ENCODE measurements at places on chromosomes 4 and X. TPM values are rescaled to one million over a fixed set of nuclear protein-coding genes. Genes with fewer than 3 reads are reported as not detected.
A peak's percentile ranks its signal among the peaks of the same experiment; 100 is the strongest.

The TSPAN6 gene
- total RNA-seq: 27.7 TPM

The PABPC5 gene
- total RNA-seq: 15.2 TPM

The BEND2 gene
- total RNA-seq: not detected

The C4orf50 gene
- 0.07 TPM for total RNA-seq

The WDFY3 gene
- total RNA-seq: 58.5 TPM

DNA sequence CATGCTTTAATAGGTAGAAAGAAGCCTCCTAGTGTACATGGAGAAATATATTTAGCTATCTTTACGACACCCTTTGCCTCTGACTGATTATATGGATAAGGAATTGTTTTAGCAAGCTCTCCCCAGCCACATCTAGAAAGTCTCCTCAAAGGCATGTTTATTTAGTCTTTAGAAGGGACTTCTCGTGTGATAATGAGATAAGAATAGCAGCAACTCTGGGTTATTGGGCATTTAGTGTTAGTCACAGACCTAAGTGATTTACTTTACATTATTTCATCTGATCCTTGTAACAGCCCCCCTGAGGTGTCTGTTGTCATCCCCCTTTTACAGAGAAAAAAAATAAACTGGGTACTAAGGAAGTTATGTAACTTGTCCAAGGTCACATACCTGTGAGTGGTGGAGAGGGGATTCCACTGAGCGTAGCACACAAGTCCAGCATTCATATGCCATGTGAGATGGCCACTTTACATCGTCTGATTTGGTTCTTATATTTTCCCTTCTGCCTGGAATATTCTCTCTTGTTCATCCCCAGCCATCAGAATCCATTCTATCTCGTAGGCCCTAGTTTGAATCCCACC lies 77.7 kb downstream of the TSPAN7 start:
- no peak for DNase-seq
- H3K27me3 ChIP-seq: no peaks in the 10 kb centered on the region
- no peak overlapping the region for H3K4me3 ChIP-seq
- no peaks in the 10 kb centered on the region for H3K4me1 ChIP-seq
- H3K27ac ChIP-seq: no peak overlapping the region

- no peaks in the 10 kb centered on the region for H3K4me1 ChIP-seq
- no peak for DNase-seq
- H3K36me3 ChIP-seq: no peaks in the 10 kb centered on the region
Observed at GRCh38 chr4:20326460-20326859, 74.8 kb downstream of the SLIT2 start.

DNA sequence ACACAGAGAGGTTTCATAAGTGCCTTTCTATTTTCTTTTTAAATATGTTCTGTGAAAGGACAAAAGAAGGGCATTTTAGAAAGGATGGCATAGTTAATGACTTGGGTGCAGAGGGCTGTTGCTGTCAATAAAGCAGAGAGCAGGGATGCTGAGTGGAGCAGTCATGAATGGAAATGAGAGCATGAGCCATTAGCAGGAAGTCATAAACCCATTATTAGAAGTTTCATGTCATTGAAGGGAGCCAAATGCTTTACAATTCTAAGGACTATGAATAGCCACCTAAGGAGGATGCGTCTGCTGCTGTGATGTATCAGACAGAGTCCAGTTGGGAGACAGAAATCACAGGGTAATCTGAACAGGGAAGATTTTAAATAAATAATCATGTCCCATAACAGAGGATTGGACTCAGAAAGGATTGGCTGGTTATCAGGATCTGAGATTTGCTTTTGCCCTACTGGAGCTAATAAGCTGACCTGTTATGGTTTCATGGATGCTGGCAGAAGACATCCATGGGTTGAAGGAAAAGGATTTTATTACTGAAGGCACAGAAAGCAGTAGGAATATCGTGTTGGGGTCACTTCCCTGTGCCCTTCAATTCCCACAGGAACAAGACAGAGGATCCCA lies 47.5 kb upstream of the WDR19 start:
- DNase-seq: no peak
- H3K4me3 ChIP-seq: no peak overlapping the region
- H3K4me1 ChIP-seq: no peaks in the 10 kb centered on the region

GRCh38 chrX:38880296-38880854 lies 79.1 kb downstream of the MID1IP1 start:
- H3K4me3 ChIP-seq: no peak overlapping the region
- no peaks in the 10 kb centered on the region for H3K4me1 ChIP-seq
- H3K27me3 ChIP-seq: no peaks in the 10 kb centered on the region
- DNase-seq: no peak
- no peaks in the 10 kb centered on the region for H3K36me3 ChIP-seq

GRCh38 chrX:153685156-153685536 lies 2.6 kb upstream of the SLC6A8 start:
- H3K27ac ChIP-seq: no peak overlapping the region
- DNase-seq: peak; percentile 14
- no peak overlapping the region for H3K4me3 ChIP-seq
- H3K36me3 ChIP-seq: no peaks in the 10 kb centered on the region
- H3K27me3 ChIP-seq: no peaks in the 10 kb centered on the region

DNA sequence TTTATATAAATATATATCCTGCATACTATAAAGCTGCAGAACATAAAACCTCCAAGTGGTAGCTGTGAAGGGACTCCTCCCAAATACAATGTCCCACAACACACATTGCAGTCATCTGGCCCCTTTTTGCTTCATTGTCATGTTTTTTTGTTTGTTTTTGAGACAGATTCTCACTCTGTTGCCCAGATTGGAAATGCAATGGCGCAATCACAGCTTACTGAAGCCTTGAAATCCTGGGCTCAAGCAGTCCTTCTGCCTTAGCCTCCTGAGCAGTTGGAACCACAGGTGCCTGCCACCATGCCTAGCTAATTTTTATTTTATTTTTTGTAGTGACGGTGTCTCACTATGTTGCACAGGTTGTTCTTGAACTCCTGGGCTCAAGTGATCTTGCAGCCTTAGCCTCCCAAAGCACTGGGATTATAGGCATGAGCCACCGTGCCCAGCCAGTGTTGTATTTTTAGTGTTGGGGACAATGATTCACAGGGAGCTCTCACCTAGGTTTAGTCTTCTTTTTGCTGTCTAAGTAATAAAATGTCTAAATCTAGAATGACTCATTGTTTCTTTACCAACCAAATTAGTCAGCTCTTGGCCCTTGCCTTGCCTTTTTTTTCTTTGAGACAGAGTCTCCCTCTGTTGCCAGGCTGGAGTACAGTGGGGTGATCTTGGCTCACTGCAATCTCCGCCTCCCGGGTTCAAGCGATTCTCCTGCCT lies 24.0 kb upstream of the XIAP start:
- no peaks in the 10 kb centered on the region for H3K36me3 ChIP-seq
- no peaks in the 10 kb centered on the region for H3K27me3 ChIP-seq
- H3K4me1 ChIP-seq: no peaks in the 10 kb centered on the region
- DNase-seq: no peak

- H3K4me3 ChIP-seq: no peak overlapping the region
- H3K4me1 ChIP-seq: no peaks in the 10 kb centered on the region
- H3K36me3 ChIP-seq: no peaks in the 10 kb centered on the region
- no peak overlapping the region for H3K27ac ChIP-seq
- DNase-seq: no peak
- H3K27me3 ChIP-seq: no peaks in the 10 kb centered on the region
Observed at GRCh38 chrX:145002771-145003170, 244.5 kb upstream of the SPANXN1 start.

GRCh38 chr4:166655705-166656104 lies 578.6 kb downstream of the SPOCK3 start:
- no peak overlapping the region for H3K4me3 ChIP-seq
- no peaks in the 10 kb centered on the region for H3K4me1 ChIP-seq
- no peaks in the 10 kb centered on the region for H3K36me3 ChIP-seq
- no peak for DNase-seq

DNA sequence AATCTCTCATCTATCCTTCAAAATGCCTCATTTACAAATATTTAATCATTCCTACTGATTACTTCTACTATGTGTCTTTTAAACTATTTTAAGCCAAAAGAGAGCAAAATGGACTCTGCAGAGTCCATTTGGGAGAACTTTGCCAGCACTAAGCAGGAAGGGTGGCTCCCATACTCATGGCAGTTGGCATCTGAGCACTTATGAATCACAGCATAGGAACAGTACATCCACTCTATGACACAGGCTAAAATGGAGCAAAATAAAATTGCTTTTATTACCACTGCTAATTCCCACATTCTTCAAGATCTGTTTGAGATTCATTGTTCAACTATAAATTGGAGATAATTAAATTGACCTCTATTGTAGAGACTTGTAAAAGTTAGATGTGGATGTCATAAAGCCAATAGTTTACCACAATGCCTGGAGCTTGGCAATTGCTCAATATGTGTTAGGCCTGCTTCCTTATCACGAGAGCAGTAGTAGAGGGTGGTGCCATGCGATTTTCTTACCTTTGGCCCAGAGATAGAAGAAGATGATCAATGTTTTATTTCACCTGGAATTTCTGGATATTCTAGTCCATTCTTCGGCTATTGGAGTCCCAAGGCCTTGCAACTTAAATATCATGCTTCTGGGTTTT lies 19.1 kb downstream of the HPGD start:
- no peaks in the 10 kb centered on the region for H3K27me3 ChIP-seq
- H3K4me1 ChIP-seq: no peaks in the 10 kb centered on the region
- no peak overlapping the region for H3K4me3 ChIP-seq
- no peaks in the 10 kb centered on the region for H3K36me3 ChIP-seq
- no peak for DNase-seq

DNA sequence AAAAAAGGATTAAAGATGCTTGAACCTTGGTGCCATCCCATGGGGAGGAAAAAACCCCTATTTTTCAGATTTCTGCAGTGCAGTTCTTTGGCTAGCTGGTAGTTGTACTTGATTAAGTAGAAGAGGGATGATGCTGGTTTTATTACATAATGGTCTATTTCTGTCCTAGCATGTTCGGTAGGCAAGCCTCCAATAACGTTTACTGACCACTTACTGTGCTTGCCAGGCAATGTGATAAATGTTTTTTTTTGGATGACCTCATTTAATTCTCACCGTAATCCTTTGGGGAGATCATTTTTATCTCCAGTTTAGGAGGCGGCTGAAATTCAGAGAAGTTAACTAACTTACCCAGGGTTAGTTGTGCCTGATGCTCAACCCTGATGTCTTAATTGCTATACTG lies 92.1 kb upstream of the RPA4 start:
- DNase-seq: no peak
- H3K27me3 ChIP-seq: peaks cover 10% of the 10 kb centered on the region
- no peaks in the 10 kb centered on the region for H3K36me3 ChIP-seq
- H3K4me3 ChIP-seq: no peak overlapping the region
- H3K4me1 ChIP-seq: no peaks in the 10 kb centered on the region
- H3K27ac ChIP-seq: no peak overlapping the region

- DNase-seq: no peak
- H3K4me3 ChIP-seq: no peak overlapping the region
- no peaks in the 10 kb centered on the region for H3K4me1 ChIP-seq
- no peaks in the 10 kb centered on the region for H3K36me3 ChIP-seq
- no peaks in the 10 kb centered on the region for H3K27me3 ChIP-seq
Observed at GRCh38 chrX:9393571-9393970, 71.3 kb upstream of the TBL1X start.

GRCh38 chr4:5956285-5957021 lies 61.8 kb downstream of the C4orf50 start:
- no peaks in the 10 kb centered on the region for H3K36me3 ChIP-seq
- H3K4me1 ChIP-seq: no peaks in the 10 kb centered on the region
- peak; percentile 26 for DNase-seq
- no peak overlapping the region for H3K4me3 ChIP-seq
- no peaks in the 10 kb centered on the region for H3K27me3 ChIP-seq

DNA sequence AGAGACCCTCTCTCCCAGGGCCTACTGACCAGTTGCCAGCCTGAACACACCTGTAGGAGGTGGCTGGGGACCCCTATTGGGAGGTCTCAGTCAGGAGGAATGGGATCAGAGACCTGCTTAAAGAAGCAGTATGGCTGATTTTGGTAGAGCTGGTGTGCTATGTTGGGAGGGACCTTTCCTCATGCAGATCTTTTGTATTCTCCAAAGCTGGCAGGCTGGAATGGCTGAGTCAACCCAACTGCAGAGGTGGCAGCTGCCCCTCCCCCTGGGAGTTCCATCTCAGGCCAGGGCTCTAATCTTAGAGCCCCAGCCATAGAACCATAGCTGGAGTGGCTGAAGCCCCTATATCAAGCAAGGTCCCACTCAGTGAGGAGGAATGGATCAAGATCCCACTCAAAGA lies 279.3 kb upstream of the BMP3 start:
- no peak for DNase-seq
- no peaks in the 10 kb centered on the region for H3K36me3 ChIP-seq
- H3K4me3 ChIP-seq: no peak overlapping the region
- H3K27me3 ChIP-seq: no peaks in the 10 kb centered on the region
- H3K27ac ChIP-seq: no peak overlapping the region
- H3K4me1 ChIP-seq: no peaks in the 10 kb centered on the region

DNA sequence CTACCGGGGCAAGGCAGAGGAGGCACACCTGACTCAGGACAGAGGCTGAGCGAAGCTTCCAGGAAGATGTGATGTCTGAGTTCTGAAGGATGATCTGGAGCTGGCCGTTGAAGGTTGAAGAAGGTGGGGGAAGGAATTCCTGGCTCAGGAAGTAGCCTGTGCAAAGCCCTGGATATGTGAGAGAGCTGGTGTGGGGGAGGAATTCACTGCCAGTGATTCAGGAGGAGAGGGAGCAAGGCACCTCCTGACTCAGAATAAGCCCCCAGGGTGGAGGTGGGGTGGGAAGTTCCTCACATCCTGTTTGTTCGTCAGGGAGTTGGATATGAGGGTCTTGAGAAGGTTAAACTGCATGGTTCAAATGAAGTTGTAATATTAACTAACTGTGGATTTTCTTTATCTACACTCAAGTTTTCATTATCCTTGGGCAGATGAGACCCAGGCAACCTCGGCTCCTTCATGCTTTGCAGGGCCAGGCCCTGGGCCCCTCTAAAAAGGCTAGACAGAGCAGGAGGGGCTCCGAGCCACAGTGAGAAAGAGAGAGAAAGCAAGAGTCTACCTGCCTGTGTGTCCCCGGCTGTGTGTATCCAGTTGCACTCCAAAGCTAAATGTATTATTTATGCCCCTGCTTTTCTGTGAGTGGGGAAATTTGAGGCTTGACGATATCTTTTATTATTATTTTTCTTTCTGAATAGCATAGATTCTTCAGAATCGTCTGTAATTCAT lies 7.1 kb downstream of the NHSL2 start:
- no peaks in the 10 kb centered on the region for H3K36me3 ChIP-seq
- H3K4me1 ChIP-seq: no peaks in the 10 kb centered on the region
- peak; percentile 30 for DNase-seq
- H3K27me3 ChIP-seq: no peaks in the 10 kb centered on the region
- no peak overlapping the region for H3K4me3 ChIP-seq
- peak overlapping the region; percentile 61 for H3K27ac ChIP-seq

DNA sequence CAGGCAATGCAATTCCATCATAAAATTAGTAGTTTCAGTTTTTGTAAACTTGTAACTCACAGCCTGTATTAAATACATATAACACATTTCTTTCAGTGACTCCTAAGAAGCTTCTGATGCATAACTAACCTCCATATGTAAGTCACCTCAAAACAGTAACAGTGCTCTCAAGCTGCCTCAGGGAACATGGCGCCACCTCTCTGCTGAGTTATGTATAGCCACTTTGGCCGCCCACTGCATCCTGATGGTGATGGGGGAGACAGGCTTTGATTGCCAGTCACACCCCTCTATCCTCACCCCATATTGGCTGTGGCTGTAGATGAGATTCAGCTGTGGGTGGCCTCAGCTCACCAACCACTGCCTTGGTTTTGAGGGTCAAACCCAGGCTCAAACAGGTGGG lies 54.3 kb downstream of the LRBA start:
- no peaks in the 10 kb centered on the region for H3K36me3 ChIP-seq
- H3K27me3 ChIP-seq: no peaks in the 10 kb centered on the region
- DNase-seq: no peak
- H3K4me1 ChIP-seq: no peaks in the 10 kb centered on the region
- H3K27ac ChIP-seq: no peak overlapping the region
- H3K4me3 ChIP-seq: no peak overlapping the region

GRCh38 chrX:54194982-54195588 lies 12.0 kb upstream of the FAM120C start:
- H3K4me1 ChIP-seq: no peaks in the 10 kb centered on the region
- H3K27ac ChIP-seq: no peak overlapping the region
- H3K27me3 ChIP-seq: no peaks in the 10 kb centered on the region
- DNase-seq: no peak
- no peaks in the 10 kb centered on the region for H3K36me3 ChIP-seq

Measured in uterus (tissue), 4 donors.